ENCODE measurements at places on chromosomes 1 and 21.
A peak's percentile ranks its signal among the peaks of the same experiment; 100 is the strongest.

DNA sequence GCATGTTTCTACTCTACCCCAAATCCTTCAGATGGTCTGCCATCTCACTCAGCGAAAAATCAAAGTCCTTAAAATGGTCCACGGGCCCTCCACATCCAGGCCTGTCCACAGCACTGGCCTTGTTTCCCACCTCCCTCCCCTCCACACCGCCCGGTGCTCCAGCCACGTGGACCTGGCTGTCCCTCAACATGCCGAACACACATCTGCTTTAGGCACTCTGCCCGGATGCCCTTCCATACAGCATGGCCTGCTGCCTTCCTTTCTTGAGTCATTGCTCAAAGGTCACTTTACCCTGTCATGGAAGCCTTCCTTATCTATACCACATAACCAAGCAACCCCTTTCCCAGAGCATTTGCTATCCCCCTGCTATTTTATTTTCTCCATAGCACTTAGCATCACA lies 143.0 kb downstream of the DNM3 start:
- no peak for DNase-seq

GRCh38 chr21:26019236-26019635 lies 151.3 kb downstream of the APP start:
- no peak for DNase-seq

- no peak for DNase-seq
These were observed 11.7 kb downstream of the SOD1 start for GRCh38 chr21:31671146-31671716.

DNA sequence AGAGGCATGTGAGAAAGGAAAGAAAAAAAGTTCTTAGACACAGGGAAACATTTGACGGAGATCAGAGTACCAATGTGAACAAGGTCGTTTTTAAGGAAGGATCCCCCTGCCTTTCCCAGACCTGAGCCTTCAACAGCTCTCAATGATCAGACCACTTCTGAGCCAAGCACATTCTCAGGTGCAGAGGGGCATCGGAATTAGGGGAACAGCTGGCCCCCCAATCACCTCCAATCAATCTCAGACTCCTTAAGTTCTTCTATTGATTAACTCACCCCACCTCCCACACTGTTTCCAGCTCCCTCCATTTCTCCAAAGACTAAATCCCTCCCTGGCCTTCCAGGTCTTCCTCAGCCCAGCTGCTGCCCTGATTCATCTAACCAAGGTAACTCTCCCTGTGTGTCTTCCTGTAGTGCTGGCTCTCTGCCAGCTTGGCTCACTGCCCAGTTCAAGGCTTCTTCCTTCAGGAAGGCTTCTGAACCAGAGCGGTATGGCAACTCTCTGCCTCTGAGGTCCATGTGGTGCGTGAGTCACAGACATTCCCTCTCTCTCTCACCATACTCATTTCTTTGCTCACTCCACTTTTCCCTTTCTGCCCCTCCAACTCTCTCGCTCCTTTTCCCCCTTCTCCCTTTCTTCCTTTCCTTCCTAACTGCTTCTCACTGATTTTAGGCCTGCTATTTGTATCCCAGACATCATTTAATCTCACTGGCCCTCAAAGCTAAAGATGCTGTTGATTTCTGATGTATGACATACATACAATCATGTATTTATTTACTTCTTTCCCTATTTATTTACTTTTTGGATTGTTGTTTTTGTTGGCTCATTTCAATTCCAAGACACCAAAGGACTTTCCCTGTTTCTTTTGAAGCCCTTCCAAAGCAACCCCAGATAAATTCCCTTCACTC lies 18.1 kb downstream of the CFAP45 start:
- DNase-seq = no peak

- DNase-seq = no peak
These were observed 44.5 kb upstream of the CCDC190 start for GRCh38 chr1:162905174-162906158.

DNA sequence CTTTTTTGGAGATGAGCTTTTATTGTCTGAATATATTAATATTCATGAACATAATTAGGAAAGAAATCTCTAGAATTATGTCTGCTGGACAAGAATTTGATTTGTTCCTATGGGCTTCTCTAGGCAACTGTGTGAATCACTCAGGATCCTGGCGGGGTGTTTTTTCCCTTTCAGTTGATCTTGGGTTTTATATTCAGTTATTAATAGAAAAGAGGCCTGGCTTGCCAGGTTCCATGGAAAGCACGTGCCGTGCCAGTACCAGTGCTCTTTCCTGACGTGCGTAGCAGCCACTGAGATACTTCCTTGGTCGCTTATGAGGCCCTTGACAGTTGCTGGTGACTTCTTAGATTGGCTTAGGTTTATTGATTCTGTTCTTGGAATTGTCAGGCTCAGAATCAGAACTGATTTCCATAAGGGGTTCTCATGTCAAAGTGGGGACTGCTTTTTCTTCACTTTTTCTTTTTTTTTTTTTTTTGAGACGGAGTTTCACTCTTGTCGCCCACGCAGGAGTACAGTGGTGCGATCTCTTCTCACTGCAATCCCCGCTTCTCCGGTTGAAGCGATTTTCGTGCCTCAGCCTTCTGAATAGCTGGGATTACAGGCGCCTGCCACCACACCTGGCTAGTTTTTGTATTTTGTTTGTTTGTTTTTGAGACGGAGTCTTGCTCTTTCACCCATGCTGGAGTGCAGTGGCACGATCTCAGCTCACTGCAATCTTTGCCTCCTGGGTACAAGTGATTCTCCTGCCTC lies 48.7 kb upstream of the KIF1B start:
- no peak for DNase-seq

- peak; percentile 70 for DNase-seq
These were observed 88.9 kb downstream of the PIK3R3 start for GRCh38 chr1:46043458-46044017.

- DNase-seq = no peak
These were observed 9.5 kb downstream of the SON start for GRCh38 chr21:33552093-33552998.

GRCh38 chr1:224429616-224430326 lies 4.8 kb downstream of the WDR26 start:
- no peak for DNase-seq

DNA sequence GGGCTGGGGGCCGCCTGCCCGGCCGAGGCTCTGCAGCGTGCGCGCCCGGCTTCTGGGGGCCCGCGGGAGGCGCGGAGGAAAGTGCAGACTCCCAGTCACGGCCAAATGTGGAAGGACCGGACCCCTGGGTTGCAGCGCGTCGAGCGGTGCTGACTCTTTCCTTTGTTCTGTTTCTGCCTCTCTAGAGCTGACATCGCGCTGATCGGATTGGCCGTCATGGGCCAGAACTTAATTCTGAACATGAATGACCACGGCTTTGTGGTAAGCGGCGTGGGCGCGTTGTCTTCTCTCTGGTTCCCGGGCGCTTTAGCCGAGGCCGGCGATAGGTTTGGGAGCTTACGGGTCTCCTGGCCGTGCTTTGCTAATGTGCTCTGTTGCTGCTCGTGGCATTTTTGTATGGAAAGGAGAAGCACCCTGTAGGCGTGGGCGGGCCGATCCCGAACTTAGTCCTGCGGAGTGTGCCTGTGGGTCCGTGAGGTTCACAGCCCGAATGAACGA lies 629 bp downstream of the PGD start:
- no peak for DNase-seq

GRCh38 chr21:37230632-37231248 lies 36.4 kb downstream of the VPS26C start:
- DNase-seq = no peak

Data from SIG-M5 (cell line).